Naive thymus-derived CD4-positive, alpha-beta T cell (primary cell): ENCODE measurements at places on chromosomes 13 and 19. TPM values are rescaled to one million over a fixed set of nuclear protein-coding genes. Genes with fewer than 3 reads are reported as not detected.

DNA sequence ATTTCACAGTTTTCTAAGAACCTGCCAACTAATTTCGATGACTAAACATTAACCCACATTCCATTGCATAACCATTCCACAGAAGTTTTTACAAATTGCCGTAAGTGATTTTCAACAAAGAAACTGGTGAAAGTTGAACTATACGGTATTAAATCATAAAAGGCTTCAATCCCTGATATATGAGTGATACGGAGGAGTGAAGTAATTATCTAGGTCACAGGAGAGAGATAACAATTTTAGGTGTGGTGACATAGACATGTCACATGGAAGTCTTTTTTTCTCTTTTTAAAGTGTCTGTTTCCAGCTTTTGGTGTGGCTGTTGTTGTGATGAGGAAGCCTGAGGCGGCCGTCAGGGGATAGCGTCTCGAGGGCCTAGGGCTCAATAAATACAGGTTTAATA is 29.4 kb downstream of the TBC1D4 start:
- peaks cover 3% of the 10 kb centered on the region for H3K27me3 ChIP-seq
- H3K4me1 ChIP-seq: no peaks in the 10 kb centered on the region
- H3K4me3 ChIP-seq: no peak overlapping the region
- no peak overlapping the region for H3K27ac ChIP-seq

GRCh38 chr13:85970727-85971126 is 171.5 kb upstream of the SLITRK6 start:
- H3K27me3 ChIP-seq: no peaks in the 10 kb centered on the region
- H3K27ac ChIP-seq: no peak overlapping the region
- no peaks in the 10 kb centered on the region for H3K4me1 ChIP-seq
- H3K36me3 ChIP-seq: no peaks in the 10 kb centered on the region

DNA sequence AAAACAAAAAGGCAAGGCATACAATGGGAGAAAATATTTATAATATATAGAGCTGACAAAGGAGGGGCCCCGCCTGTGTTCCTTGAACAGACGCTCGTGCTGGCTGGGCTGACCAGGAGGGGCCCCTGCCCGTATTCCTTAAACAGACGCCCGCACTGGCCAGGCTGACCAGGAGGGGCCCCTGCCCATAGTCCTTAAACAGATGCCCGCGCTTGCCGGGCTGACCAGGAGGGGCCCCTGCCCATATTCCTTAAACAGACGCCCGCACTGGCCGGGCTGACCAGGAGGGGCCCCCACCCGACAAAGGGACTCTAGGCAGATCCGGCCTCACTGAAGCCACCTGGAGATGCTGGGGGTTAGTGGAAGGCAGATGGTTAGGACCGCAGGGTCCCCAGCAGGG is 9.3 kb downstream of the ADPRHL1 start:
- DNase-seq: no peak
- H3K36me3 ChIP-seq: no peaks in the 10 kb centered on the region
- H3K4me1 ChIP-seq: no peaks in the 10 kb centered on the region

DNA sequence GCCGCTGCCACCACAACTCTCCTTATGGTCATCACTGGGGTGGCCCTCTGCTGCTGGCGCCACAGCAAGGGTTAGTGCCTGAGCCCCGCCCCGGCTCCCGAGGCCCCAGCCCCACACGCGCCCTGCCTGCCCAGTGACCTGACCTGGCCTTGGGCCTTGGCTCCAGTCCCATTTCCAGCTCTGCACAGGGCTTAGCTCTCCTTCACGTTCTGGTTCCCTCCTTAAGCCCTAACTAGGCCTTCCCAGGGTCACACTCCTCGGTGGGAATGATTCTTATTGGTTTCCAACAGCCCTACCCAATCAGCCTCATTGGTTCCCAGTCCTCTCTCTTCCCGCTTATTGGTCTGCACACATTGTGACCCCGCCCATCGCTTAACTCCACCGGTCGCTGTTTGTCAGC is 5.8 kb downstream of the KIRREL2 start:
- no peaks in the 10 kb centered on the region for H3K27me3 ChIP-seq
- no peak for DNase-seq
- no peak overlapping the region for H3K27ac ChIP-seq
- H3K36me3 ChIP-seq: no peaks in the 10 kb centered on the region

DNA sequence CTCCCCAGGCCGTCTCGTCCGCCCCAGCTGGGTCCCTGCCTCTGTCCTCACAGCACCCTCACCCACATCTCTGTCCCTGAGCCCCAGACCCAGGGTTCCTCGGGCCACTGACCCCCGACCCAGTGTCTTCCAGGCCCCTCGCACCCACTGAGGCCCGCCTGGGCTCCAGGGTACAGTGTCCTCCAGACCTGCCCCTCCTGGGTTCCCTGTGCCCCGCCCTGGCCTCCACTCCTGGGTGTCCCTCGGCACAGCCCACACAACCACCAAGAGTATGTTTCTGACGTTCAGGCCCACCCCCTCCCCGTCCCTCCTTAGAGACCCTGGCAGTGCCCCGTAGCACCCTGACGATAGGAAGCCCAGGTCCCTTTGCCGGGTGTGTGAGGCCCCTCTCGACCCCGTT is 22.6 kb upstream of the NCCRP1 start:
- no peak for DNase-seq
- no peak overlapping the region for H3K4me3 ChIP-seq
- H3K27ac ChIP-seq: no peak overlapping the region
- no peaks in the 10 kb centered on the region for H3K27me3 ChIP-seq
- H3K36me3 ChIP-seq: peaks cover 88% of the 10 kb centered on the region
- H3K4me1 ChIP-seq: no peaks in the 10 kb centered on the region

DNA sequence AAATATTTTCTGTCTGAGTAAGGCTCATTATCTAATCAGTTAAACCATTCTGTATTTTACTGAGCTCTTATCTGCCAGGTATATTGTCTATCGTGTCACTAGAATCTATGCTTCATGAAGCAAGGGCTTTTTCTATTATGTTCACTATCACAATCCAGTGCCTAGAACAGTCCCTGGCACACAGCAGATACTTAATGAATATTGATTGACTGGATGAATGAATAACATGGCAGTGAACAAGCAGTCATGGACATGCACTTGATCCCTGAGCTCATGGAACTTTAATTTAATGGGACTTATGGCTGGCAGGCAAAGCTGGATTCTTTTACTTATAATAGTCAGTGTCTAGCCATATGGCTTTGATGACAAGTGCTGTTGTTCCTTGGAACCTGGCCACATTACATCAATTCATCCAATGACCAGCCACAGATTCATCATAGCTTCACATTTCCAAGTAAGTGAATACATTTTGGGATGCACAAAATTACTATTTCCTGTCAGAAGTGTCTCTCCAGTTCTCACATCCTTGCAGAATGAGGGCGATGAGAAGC is 214.8 kb downstream of the COG6 start:
- no peak overlapping the region for H3K27ac ChIP-seq
- no peaks in the 10 kb centered on the region for H3K4me1 ChIP-seq
- no peaks in the 10 kb centered on the region for H3K27me3 ChIP-seq
- no peaks in the 10 kb centered on the region for H3K36me3 ChIP-seq
- DNase-seq: no peak
- H3K4me3 ChIP-seq: no peak overlapping the region

CACNG8 gene
- not detected for total RNA-seq

GPC6 gene
- not detected for total RNA-seq

FFAR2 gene
- 7.1 TPM for total RNA-seq

PRTN3 gene
- not detected for total RNA-seq

C19orf85 gene
- not detected for total RNA-seq
